ENCODE measurements at places on chromosomes 2 and 18.

DNA sequence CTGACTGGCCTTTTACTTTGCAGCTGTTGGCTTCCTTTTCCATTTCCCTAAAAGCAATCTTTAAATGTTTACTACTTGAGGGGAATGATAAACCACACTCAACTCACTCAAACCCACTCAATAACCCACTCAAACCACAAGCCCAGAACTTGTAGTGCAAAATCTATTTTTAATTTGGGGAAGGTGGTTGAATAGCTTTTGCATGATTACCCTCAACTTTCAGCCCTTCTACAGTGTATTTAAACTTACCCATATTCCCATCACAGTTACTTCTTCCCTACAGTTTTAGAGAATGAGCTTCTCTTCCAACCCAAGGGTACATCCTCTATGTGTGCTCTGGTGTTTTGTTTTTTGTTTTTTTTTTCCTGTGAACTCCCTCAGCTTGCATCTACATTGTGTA lies 636.1 kb downstream of the TDRD15 start:
- DNase-seq = no peak

DNA sequence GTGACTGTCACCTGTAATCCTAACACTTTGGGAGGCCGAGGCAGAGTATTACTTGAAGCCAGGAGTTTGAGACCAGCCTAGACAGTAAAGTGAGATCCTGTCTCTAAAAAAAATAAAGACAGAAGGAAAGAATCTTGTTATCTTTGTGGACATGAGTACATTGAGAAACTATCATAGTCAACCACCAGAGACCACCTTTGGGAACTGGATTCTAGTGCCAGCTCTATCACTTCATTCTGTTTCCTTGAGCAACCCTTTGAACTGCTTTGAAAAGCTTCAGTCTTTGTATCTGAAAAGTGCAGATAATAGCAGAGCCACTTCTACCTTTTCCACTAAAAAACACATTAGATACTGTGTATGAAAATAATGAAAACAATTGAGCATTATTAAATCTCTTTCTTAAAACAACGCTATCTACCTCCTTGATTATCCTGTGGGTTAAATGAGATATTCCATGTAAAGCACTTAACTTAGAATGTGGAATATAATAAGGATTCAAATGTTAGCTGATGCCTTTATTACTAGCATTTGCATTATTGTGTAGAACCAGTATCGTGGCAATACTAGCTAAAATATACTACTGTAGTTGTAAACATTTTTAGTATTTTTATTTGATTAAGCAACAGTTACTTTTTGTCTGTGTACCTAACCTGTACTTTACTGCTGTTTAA lies 8.8 kb downstream of the GORASP2 start:
- no peak for DNase-seq

DNA sequence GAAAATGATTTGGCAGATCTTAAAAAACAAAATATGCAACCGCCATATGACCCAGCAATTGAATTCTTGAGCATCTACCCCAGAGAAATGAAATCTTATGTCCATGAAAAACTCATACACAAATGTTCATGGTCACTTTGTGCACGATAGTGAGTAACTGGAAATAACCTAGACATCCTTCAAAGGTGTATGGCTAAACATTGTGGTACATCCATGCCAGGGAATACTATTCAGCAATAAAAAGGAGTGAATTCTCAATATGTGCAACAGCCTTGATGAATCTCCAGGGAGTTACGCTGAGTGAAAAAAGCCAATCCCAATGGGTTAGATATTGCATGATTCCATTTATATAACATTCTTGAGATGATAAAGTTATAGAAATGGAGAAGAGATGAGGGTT lies 112.7 kb upstream of the SMAD2 start:
- DNase-seq = no peak

DNA sequence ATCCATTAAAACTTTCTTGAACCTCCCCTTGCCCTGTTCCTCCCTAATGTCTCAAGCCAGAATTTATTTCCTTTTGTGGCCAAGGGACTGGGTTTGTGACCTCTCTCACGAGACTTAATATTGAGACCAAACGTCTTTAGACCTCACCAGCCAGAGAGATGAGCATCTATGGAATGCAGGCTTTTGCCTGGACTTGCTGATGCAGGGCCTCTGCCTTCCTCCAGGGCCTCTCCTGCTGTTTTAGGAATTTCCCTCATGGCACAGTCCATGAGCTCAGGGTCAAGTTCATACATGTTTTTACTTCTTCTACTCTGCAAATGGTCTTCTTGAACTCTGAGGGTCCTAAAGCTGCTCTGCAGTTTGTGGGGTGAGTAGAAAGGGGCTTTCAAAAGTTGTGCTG lies 22.3 kb downstream of the IL1B start:
- DNase-seq = no peak
